Memory B cell (primary cell): ENCODE measurements at places on chromosomes 1 and 21.

DNA sequence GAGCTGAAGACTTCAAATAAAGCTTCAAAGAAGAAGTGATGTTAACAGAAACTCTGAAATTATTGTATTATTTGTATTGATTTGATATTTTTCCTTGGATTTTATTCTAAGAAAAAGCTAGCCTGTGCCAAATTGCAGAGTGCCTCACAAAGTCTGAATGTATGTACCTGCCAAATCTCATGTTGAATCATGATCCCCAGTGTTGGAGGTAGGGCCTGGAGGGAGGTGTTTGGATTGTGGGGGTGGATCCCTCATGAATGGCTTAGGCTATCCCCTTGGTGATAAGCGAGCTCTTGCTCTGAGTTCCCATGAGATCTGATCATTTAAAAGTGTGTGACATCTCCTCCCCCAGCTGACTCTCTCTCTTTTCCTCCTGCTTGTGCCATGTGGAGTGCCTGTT, 43.6 kb downstream of the ACKR1 start:
- no peak for DNase-seq

GRCh38 chr1:70459496-70460225, 48.6 kb downstream of the CTH start:
- no peak for DNase-seq

DNA sequence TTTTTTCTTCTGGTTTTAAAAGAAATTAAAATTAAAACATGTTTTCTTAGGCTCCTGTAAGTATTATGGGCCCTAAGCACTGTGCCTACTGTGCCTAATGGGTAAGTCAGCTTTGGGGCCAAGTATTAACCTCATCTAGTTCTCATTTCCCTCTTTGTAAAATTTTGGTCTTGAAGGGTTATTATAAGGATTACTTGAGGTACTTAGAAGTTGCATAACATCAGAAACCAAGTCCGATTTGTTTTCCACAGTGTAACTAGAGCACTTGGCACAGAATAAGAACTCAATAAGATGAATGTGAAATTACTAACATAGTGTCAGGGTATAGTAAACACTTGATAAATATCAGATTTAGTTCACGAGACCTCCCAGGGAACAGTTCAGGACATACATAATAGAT, 16.4 kb upstream of the OSBPL9 start:
- no peak for DNase-seq

DNA sequence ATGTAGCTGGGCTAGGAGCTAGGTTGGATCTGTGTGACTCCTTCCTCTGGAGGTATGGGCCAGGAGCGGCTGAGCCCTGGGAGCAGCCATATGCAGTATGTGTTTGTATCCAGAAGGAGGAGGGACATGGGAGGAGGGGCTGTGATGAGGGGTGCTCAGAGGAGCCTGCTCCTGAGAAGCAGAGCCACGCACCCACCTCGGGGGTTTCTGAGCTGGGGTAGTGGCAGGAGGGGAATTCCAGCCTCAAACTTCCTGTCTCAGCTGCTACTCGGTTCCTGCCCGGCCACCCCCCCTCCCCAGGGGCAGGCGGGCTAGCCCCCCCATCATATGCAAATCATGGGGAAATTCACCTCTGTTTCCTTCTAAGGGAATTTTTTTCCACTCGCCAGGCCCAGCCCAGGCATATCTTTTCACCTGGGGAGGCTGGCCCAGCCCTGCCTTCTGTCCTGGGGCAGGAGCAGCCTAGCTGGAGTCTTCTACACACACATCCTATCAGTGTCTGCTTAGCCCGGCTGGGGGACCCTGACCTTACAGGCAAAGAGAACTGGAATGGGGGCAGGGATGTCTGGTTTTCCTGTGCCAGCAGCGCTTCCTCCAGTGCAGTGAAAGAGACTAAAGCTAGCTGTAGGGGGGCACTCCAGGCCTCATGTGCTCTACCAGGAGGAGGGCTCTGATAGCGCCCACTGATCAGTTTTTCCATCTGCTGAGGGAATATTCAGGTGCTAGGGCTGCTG, 3.0 kb downstream of the ZC3H12A start:
- peak; percentile 90 for DNase-seq

DNA sequence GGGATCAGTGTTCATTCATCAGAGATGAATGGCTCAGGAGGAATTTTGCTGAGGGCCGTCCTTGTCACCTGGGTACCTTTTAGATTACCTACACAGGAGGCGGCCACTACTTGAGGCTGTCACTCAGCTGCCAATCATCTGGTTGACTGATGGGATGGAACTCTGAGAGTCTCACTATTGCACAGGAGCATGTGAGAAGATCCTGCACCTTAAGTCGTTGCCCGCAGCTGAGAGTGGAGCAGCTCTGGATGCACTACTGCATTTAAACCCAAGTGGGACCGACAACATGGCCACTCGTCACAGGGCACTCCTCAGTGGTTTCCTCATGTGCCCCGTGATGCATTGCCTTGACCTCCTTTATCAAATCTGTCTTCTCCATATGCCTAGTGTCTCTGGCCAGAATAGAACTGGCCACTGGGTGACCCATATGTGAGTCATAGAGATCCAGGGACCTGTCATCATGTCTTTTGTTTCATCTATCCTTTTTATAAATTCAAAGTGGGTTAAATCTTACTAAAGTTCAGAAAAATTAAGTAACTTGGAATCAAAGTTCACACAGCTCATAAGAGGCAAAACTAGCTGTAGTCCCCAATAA, 165.5 kb downstream of the ZSCAN20 start:
- DNase-seq = no peak

DNA sequence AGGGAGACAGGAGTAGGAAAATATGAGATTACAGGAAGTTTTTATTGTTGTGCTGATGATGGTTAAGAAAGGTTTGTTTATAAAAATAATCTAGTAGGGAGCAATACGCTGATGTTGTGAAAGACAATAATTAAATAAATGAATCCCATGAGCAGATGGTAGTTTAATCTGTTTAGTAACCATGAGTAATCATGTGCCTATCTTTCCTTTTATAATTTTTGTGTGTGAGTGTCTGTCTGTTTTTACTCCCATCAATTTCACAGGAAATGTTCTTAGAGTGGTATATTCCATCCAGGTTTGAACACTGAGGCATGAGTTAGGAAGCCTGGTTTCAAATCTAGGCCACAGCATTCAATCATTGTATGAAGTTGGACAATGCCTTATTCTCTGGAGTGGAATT, 180.5 kb downstream of the OLFM3 start:
- no peak for DNase-seq

GRCh38 chr1:166627558-166627957, 211.7 kb upstream of the POGK start:
- no peak for DNase-seq

- DNase-seq = no peak
Measured at GRCh38 chr1:186984959-186985358, 156.2 kb downstream of the PLA2G4A start.

GRCh38 chr1:154745750-154746425, 124.2 kb downstream of the KCNN3 start:
- no peak for DNase-seq

DNA sequence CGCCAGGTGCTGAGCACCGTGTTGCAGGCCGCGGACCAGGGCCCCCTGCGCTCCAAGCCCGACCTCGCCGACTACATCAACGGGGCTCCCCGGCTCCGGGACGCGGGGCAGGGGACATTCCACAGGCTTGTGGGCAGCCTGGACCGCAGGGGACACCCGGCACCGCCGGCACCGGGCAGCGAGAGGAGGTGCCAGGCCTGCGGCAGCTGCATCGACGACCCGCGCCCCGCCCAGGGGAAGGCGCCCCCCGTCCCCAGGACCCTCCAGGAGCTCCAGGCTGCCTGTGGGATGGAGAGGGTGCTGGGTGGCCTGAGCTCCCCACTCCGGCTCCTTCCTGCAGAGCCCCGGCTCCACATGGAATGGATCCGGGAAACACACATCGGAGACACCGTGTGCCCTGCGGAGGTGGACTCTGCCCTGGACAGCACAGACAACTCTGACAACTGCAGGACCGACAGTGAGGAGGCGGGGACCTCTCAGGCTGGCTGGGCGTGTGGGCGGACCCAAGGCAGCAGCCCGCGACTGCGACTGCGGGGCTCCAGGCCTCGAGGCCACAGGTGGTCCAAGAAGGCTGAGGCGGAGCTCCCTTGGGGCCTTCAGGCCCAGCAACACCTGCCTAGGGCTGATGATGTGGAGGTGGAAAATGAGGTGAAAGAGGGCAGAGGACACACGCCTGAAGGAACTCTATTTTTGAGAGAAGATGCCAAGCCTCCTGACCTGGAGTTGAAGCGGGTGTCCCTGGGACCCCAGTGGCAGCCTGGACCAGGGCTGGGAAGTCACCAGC, 22.8 kb downstream of the KIAA1614 start:
- DNase-seq = no peak

GRCh38 chr1:1788646-1789431, 10.6 kb upstream of the NADK start:
- DNase-seq = no peak

GRCh38 chr1:43912607-43913006, 21.0 kb upstream of the ARTN start:
- DNase-seq = no peak

GRCh38 chr1:164733734-164734133, 174.8 kb downstream of the PBX1 start:
- no peak for DNase-seq

- DNase-seq = no peak
Measured at GRCh38 chr1:84412316-84412942, 14.1 kb downstream of the DNASE2B start.

DNA sequence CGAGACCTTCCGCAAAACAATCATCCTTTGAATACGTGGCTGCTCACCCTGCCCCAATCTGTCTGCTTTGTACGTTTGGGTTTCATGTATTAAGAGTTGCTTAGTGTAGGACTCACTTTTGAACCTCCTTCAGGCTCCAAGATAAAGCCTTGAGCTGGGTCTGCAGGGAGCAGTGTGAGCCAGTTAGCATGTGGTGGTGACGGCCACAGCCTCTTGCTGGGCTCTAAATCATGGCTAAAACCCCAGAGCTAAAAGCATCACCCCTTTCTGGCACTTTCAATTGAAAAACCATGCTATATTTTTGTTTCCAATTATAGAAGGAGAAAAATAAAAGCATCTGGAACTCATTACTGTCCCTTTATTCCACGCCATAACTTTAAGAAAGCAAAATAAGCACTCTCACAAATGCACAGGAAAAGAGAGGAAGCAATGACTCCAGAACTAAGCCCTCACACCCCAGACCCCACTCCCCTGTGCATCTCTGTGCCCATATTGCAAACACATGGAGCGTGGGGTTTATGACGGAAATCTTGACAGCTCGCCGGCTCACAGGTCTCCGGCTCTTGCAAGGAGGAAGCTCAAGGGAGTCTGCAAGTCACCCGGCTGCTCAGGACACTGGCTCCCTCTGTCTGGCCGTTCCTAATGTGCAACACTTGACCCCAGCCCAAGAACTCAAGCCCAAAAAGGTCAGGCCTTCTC, 135.5 kb downstream of the MIS18A start:
- DNase-seq = no peak

DNA sequence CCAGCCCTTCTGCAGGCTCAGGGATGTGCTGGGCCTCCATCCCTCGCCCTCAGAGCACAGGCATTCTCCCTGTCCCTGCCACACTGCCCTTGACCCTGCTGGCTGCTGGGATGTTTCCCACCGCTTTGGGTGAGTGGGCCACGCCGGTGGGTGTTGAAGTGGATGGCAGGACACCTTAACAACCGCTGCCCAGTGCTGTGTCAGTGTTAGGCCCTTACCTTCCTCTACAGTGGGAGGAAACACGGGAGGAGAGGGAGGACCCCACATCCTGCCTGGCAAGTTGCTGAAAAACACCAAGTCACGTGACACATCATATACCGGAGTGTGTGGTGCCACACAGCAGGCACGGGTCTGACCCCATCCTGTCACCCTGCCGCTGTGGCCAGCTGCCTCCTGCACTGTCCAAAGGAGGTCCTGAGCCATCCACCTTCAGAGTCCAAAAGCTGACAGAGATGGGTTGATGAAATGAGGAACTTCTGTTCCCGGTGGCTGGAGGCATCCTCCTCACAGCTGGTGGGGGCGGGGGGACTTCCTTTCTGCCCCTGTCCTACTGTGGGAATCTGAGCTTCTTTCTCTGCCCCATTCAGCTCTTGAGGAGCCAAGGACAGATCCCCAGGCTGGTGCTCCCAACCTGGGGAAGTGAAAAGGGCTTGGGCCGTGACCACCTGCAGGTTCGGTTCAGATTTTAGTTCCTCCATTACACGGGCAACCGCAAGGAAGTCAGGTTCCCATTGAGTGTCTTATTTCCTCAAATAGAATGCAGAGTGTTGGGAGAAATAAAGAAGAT, 3.2 kb upstream of the THEMIS2 start:
- no peak for DNase-seq

DNA sequence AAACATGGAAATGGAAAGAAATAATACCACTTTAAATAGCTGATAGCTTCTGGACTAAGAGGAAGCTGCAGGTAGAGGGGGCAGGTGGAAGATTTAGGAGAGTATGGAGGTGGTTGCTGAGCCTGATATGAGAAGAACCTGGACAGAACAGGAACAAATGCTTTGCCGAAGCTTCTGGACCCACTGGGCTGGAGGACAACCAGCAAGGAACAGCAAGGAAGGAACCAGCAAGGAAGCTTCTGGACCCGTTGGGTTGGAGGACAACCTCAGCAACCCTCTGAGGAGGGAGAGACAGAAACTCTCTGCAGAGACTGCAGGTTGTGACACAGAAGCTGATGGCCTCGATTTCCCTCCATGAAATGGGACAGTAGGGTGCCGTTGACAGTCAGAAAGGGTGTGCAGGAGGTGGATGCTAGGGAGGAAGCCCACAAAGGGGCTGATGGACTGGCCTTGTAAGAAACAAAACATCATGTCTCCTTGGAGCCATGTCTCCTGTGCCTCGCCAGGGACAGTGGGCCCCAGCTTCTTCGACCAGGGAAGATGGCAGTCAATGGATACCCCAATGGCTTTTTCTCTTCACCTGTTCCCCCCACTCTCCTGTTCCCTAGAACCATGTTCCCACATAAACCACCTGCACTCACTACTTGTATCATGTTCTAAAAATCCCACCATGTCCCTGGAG, 8.3 kb upstream of the WNT3A start:
- DNase-seq = no peak

DNA sequence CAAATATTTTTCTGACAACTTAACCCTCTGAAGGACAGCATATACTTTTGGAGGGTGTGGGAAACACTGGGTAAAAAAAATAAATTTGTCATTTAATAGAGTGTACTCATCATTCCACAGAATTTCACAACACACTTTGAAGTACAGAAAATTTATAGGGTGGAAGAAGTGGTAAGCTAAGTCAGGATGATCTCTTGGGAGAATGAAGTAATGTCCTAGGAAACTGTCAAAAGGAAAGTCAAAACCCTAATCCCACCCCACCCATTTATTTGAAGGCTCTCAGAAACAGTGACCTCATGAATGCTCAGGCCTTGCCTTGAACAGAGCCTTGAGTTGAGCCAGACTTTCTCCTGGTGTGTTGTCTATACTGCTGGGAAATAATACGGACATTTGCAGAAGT, 7.3 kb upstream of the UAP1 start:
- no peak for DNase-seq

DNA sequence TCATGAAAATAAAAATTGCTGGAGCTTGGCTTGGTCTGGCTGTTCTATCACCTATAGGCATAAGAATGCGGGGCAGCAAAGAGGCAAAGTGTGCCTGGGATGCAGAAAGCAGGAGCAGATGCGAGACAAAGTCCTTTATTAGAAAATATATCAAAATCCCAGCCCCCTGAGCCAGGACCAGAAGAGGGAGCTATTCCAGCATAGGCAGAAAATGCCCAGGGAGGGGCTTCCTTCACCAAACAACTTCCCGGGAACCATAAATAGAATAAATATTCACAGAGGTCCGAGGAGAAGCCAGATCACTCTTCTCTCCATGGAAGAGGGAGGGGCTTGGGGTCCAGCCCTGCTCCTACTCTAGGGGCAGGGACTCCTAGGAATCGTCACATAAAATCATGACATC, 5.0 kb downstream of the PPOX start:
- no peak for DNase-seq

GRCh38 chr1:228697207-228698016, 37.9 kb upstream of the RHOU start:
- no peak for DNase-seq
